ENCODE measurements at places on chromosomes 11 and 22.

GRCh38 chr22:42697542-42698013 lies 23.1 kb downstream of the A4GALT start:
- no peak for DNase-seq

GRCh38 chr11:34972892-34973291 lies 56.5 kb downstream of the PDHX start:
- no peak for DNase-seq

GRCh38 chr22:26079009-26079408 lies 90.3 kb upstream of the SEZ6L start:
- no peak for DNase-seq

- no peak for DNase-seq
These were observed 276.1 kb downstream of the SBF2 start for GRCh38 chr11:10017911-10018310.

DNA sequence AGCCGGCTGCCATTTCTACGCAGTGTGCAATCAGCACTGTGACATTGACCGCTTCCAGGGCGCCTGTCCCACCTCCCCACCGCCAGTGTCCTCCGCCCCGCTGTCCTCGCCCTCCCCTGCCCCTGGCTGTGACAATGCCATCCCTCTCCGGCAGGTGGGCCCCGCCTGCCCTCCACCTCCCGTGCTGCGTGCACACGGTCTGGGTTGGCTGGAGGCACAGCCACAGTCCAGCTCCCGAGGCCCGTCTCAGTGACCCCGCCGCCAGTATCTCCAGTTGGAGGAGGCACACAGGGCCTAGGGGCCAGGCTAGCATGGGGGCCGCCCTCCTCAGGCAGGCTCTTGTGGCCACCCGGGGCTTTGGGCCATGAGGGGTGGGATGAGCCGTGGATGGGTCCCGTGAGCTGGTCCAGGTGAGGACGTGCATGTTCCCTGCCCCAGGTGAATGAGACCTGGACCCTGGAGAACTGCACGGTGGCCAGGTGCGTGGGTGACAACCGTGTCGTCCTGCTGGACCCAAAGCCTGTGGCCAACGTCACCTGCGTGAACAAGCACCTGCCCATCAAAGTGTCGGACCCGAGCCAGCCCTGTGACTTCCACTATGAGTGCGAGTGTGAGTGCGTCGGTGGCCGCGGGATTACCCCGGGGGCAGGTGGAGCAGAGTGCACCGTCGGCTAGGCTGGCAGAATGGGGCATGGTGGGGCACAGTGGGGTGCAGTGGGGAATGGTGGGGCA lies 29.7 kb downstream of the MUC5B start:
- no peak for DNase-seq

- no peak for DNase-seq
These were observed 921.5 kb downstream of the OPCML start for GRCh38 chr11:132610791-132611190.

GRCh38 chr11:34519595-34520235 lies 6.1 kb upstream of the ELF5 start:
- no peak for DNase-seq
